ENCODE measurements at places on chromosomes 6 and 20.

GRCh38 chr6:22471132-22471690 is 98.2 kb upstream of the HDGFL1 start:
- DNase-seq, result no peak

DNA sequence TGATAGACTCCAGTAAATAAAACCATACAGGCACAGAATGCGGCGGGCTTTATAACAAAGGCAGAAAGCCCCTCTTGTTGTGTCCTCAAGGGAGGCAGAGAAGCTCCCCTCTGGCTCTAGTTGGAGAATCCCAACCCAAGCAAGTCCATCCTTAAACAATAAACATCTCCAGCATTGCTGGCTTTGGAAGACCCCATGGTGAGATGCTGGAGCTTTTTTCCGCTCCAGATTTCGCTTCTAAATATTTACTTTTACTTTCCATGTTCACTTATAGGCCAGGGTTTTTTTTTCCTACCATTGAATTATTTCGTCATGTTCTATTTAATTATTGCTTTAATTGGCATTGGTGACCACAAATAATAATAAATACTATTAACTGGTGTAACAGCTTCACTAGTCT is 176.2 kb downstream of the MTHFD1L start:
- no peak for DNase-seq

DNA sequence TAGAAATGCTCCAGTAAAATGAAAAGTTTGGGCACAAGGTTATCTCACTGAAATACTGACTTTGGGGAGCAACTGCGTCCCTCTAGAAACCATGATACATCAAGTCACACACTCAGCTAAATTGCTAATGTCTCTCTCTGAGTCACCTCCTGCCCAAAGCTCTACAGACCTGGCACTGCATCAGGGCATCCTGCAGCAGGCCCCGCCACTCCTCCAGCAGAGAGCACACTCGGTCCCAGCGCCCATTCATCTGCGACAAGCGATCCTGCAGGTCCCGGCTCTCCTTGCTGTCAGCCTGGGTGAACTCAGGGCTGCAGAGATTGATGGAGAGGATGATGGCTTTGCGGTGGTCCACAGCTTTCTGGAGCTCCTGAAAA is 329.0 kb downstream of the ESR1 start:
- no peak for DNase-seq

DNA sequence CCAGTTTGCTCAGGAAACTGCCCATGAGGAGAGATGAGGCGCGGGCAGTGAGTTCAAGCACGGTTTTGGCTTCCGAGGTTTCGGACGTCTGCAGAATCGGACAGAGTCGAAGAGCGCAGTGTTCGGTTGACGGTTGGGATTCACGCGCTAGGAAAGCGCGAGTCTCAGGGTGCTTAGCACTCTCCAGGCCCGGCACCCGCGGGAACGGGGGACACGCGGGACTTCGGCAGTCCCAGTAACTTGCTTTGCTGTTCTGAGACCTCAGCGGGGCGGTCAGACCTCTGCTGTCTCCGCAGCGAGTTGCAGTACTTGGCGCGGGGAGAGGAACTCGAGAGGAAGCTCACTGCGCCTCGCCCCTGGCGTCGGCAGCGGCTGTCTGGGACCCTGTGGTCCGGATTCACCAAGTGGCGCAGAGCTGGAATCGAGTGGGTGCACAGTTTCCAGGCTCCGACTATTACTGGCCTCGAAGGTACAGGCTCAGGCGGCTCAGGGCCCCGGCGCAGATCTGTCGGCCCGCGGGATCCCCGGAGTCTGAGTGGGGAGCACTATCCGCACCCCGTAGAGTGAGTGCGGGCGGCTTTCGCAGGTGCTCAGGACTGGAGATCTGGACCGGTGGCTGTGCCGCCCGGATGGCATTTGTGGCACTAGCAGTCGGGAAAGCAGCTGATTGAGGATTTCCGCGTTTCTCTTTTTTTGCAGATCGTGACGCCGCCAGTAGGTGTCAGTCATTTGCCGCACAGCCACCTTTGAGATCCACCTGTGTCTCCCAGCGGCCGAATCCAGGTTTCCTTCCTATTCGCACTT is at the start of gene POM121L2:
Gene POM121L2 (minus strand): TSS at position 128 of the 804 bp plus-strand sequence. CDS start 103 bp downstream, at position 25.
- peak; percentile 19 for DNase-seq

GRCh38 chr6:154473324-154473723 is 37.2 kb downstream of the CNKSR3 start:
- DNase-seq, result no peak

GRCh38 chr20:16476032-16476431 is 97.2 kb downstream of the KIF16B start:
- DNase-seq, result peak; percentile 59

DNA sequence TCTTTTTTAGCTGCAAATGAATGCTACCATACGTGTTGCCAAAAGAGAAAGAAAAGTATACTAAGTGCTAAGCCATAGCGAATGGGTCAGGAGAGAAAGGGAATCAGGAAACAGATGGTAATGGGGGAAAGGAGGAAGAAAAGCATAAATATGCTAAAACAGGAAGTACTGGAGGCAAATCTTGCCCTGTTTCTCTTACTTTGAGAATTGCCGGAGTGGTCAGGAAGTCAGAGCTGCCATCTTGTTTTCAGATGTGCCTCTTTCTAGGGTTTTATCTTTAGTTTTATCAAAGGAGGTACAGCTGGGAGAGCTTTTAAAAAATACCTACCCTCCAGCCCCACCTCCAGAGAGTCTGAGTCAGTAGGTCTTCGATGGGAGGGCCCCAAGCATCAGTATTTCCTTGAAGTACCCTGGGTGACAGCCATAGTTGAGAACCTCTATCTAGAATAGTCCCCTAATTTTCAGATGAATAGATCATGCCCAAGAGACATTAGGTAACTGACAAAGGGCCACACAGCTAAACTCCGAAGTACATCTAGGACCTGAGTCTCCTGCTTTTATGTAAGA is 193.3 kb downstream of the CLIC5 start:
- DNase-seq, result peak; percentile 29

GRCh38 chr6:27040244-27041042 is 207.1 kb upstream of the PRSS16 start:
- no peak for DNase-seq

- DNase-seq, result no peak
Observed at GRCh38 chr6:136429264-136430065, 120.8 kb downstream of the MAP7 start.

- peak; percentile 76 for DNase-seq
Observed at GRCh38 chr6:108598305-108598863, 37.7 kb downstream of the FOXO3 start.

DNA sequence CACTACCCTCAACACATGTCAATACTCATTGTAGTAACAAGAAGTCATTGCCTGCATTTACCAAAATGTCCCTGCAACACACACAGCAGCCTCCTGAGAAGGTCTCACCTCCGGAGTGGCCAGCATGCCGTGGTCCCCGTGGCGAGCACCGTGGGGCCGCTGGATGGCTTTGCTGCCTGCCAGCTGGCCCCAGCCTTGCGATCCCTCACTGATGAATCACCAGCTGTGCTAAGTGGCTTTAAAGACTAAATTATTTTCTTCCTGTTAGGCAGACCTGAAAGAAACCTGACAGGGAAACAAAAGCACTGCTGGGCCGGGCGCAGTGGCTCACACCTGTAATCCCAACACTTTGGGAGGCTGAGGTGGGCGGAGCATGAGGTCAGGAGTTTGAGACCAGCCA is 306.7 kb downstream of the CDH4 start:
- DNase-seq, result no peak

- DNase-seq, result no peak
Observed at GRCh38 chr6:92706976-92707375, 712.4 kb downstream of the EPHA7 start.

DNA sequence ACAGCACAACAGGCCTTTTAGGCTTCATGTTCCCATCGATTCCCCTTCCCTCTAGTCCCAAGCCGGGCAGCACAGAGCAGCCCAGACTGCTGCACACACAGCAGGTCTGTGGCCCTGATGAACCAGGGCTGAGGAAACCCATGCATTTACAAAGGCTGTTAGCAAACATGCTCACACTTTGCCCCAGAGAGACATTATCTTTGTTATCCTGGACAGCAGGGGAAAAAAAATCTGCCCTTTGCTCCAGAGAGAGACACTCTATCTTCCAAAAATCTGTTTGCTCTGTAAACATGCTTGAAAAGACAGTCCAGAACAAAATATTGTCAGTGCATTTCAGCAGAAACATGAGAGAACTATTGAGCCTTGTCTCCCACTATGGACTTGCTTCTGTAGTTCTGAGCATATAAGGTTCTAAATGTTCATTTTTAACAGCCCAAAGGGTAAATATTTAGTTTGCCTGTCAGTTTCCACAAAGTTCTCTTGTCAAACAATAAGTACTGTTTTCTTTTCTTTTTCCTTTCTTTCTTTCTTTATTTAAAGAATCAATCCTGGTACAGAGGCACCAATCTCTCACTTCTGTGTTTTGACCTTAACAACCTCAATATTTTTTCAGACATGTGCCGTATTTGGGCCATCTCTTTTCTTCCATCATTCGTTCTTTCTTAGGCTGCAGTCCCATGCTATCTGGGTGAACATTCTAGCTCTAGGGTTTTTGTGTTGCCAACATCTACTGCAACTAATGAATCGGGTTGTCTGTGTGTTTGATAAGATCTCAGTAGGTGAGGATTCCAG is 468.0 kb downstream of the EPM2A start:
- DNase-seq, result no peak

DNA sequence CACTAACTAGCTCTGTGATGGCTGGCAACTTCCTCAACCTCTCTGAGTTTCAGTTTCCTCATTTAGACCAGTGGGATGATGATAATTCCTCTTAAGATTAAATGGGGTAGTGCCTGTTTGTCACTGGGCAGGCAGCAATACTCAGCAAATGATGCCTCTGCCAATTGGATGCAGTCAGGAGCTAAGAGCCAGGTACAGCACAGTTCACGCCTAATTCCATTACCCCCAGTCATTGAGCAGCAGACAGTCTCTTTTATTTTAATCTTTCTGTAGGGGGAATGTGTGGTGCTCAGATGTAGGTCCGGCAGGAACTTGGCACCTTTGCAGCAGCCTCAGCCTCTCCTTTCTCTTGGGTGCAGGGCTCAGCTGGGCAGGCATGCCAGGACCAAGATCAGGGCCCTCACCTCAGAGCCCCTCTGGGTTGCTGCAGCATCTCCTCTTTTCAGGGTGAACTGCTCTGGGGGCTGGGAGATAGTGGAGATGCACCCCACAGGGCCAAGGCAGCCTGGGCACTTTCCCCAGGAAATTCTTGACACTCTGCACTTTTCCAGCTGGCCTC is 243.8 kb downstream of the LRFN2 start:
- peak; percentile 48 for DNase-seq

DNA sequence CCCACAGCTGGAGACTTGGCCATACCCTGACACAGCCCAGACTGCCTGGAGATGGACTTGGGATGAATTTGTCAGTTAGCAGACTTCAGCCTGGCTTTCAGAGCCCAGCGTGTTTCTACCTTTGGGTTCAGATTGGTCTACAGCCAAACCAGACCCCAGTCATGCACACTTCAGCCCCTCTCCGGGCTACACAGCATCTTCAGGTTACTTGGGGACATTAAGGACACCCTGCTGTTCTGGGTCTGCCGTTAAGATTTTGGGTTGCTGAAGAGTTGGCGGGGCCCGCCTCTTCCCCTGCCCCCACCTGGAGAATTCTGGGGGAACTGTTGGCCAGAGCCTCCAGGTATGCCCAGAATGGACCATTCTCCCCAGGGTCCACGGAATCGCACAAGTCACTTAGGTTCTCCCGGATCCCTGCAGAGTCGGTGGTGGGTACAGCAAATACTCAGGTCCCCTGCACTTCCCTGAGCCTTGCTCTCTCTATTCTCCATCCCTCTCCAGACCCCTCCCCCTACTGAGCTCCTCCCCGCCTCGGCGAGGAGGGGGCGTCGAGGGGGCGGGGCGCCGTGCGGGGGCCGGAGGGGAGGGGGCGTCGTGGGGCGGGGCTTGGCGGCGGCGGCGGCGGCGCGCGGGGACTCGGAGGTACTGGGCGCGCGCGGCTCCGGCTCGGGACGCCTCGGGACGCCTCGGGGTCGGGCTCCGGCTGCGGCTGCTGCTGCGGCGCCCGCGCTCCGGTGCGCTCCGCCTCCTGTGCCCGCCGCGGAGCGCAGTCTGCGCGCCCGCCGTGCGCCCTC is at the start of gene PTK7:
Gene PTK7 (plus strand): TSS at position 645 of the 794 bp plus-strand sequence. CDS start 175 bp downstream, outside the sequence.
- DNase-seq, result no peak

DNA sequence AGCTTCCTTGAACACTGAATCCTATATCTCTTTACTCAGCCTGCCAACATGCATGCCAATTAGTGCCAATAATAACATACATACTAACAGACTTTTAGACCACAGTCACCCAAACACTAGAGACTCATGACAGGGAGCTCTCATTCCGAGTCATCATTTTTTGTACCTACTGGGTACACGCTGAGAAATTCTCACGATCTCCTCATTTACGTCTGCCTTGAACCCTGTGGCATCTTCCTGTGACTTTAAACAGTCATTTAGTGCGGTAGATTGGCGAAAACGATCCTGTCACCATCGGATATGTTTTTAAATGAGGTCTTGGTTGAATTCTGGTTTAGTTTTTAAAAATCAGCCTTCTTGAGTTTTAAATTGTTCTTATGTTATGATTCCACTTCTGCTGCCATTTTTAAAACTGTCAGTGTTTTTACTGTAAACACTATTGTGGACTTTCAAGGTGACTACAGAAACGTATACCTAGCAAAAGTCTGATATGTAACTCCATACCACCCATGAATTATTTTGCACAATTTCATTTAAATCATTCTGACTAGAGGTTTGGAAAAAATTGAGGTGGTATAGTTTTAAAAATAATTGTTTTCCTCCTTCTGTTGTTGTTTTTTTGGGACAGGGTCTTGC is 275.4 kb downstream of the TSHZ2 start:
- DNase-seq, result no peak

DNA sequence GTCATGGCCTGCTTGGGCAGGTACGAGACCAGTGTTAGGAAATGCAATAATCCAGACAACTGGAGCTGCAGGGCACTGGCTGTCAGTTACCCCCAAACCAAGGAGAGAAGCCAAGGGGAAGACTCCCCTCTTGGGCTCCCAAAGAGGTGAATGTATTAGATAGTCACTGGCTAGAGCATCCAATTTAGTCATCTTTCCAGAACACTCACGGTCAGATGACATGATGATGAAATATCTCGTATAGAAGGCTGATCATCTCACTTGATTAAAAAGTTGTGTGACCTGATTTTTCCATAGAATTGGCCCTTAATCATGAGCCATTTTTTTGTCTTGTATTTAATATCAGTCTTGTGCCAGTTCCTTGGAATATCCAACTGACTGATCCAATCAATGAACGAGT is 40.7 kb downstream of the SLC22A3 start:
- DNase-seq, result no peak

DNA sequence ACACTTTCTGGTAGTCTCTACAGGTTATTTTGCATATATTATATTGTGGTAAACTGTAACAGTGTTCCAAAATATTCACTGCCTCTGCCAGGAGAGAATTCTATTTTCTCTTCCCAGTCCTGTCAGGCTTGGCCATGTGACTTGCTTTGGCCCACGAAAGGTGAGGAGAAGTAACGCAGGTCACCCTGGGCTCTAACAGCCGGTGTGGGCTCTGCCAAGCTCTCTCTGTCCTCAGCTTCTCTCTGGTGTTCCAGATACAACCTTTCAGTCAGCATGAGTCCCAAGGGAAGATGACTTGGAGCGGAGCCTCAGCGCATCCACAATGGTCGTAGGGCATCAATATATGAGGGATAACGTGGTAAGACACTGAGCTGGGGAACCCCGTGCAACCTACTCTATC is 113.0 kb upstream of the RREB1 start:
- no peak for DNase-seq

- no peak for DNase-seq
Observed at GRCh38 chr6:119303164-119303887, 46.2 kb downstream of the MAN1A1 start.

- no peak for DNase-seq
Observed at GRCh38 chr20:17725094-17725835, 25.5 kb downstream of the BANF2 start.

GRCh38 chr6:134123666-134124208 is 71.3 kb upstream of the SLC2A12 start:
- peak; percentile 58 for DNase-seq
